ENCODE measurements at places on chromosomes 12 and 14.

DNA sequence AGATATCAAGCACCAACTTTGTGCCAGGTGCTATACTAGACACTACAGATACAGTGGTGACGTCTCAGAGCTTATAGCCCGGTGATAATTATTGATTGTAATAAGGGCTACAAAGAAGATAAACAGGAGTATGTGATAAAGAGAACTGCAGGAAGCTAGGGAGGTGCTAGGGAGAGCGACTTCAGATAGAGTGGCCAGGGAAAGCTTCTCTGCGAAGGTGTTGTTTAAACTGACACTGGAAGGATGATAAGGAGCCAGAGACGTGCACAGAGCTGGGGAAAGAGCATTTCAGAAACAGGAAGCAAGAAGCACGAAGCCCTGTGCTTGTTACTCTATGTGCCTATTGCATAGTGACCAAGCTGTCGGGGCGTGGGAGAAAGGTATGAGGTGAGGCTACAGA, 48.1 kb upstream of the OTX2 start:
- no peak for DNase-seq

DNA sequence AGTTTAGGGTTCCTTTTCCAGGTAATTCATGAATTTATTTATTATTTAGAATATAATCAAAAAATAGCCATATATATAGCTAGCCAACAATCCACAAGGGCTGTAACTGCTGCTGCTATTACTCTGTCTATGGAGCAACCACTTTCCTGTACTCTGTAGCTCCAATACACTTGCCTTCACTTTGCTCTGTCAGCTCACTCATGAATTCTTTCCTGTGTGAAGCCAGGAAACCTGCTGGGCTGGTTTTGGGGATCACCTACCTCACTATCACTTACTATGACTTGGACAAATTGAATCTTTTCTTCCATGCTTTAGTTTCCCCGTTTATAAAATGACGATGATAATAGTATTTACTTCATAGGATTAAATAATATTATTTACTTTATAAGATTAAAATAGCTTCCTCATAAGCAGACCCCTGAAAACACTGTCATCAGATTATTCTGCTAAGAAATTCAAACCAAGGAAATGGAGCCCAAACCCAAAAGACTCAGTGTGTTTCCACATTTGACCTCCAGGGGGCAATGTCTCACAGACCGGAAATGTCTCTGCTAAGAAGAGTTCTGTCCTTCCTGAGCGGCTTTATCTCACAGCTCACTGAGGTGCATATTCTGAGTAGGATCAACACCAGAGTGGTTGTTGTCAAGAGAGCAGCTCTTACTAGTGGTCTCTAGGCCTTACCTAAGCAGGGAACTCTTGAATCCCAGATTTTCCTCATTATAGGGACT, 457.1 kb downstream of the DAD1 start:
- DNase-seq, result peak; percentile 11

GRCh38 chr12:132266370-132266769, 63.0 kb downstream of the GALNT9 start:
- no peak for DNase-seq

- no peak for DNase-seq
Measured at GRCh38 chr12:93085383-93086287, 156.5 kb upstream of the EEA1 start.

DNA sequence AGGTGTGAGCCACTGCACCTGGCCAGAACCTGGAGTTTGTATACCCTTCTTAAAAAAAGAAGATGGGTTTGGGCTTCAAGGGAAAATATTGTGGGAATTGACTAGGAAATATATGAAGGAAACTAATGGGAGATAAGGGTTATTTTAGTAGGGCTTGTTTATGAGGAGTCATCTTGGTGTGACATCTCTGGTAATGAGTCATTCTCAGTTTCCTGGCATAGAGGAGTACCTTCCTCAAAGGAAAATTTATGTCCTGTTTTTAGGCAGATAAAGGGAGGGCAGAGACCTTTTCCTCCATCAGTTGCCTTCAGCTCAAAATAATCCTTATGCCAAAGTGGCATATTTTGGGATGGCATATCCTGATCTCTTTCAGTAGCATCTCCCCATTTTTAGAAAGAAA, 30.6 kb upstream of the NFKBIA start:
- DNase-seq, result no peak

DNA sequence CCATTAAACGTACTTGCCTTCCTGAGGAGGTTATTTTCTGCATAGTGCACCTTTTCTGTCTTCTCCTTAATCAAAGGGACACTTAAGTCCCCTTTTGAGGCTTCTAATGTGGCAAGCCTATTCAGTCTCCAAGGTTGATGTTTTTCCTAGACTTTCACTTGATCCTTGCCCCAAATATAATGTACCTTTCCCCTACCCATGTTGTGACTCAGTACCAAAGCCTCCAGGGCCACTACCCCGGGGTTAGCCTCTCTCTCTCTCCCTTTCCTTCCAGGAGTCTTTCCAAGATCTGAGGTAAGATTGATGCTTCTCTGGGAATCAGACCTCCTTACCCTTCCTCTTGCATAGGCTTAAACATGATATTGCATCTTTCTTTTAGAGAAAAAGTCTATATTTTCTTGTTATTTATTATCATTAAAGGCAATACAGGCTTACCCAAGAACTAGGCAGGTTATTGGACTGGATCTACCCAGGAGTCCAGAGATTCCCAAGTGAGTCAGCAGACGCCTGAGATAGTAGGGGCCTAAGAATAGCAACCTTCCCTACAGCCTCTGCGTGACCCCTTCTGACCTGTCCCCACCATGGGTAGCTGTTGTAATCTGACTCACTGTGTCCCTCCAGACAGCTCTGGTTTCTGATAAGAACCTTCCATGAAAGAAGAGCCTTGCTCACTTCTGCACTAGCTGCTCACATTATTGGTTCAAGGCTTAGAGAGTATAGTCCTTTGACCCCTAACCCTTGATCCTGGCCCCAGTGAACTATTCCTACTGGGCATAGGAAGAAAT, 172.9 kb downstream of the ZFP36L1 start:
- no peak for DNase-seq

DNA sequence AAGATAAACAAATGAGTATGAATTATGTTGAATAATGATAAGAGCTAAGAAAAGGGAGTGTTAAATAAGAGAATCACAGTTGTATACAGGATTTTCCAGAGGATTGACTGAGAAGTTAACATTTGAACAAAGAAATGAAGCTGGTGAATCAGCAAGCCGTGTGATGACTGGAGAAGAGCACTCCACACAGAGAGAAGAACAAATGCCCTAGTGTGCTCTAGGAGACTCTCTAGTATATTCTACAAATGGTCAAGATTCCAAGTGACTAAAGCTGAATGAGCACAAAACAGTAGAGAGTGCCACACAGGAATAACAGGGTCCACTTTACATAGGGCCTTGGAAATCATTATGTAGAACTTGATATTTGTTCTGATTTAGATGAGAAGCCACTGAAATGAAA, 587.1 kb upstream of the ATXN7L3B start:
- DNase-seq, result no peak

DNA sequence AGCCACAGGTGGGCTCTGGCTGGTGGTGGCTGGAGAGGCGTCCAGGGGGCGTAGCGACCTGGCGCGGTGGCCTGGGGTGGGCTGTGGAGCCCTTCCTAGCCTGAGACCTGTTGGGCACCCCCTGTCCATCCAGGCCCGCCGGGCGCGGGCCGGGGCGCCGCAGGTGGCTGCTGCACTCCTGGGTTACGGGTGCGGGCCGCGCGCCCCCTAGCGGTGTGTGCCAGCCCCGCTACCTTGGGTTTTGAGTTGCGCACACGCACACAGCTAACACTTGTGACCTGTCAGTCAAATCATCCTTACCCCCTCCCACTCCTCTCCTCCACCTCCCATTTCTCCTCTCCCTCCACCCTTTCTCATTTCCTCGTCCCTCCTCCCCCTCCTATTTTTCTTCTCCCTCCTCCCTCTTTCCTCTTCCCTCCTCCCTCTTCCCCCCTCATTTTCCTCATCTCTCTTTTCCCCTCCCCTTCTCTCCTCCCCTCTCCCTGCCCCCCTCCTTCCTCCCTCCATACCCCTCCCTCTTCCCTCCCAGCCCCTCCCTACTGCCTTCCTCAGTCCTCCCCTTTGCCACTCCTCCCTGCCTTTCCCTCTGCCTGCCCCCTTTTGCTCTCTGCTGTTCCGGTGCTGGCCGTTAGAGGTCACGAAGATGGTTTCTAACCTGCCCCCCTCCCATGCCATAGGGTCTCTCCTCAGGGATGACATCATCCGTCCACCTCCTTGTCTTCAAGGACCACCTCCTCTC, 2.3 kb downstream of the MEG3 start:
- no peak for DNase-seq

DNA sequence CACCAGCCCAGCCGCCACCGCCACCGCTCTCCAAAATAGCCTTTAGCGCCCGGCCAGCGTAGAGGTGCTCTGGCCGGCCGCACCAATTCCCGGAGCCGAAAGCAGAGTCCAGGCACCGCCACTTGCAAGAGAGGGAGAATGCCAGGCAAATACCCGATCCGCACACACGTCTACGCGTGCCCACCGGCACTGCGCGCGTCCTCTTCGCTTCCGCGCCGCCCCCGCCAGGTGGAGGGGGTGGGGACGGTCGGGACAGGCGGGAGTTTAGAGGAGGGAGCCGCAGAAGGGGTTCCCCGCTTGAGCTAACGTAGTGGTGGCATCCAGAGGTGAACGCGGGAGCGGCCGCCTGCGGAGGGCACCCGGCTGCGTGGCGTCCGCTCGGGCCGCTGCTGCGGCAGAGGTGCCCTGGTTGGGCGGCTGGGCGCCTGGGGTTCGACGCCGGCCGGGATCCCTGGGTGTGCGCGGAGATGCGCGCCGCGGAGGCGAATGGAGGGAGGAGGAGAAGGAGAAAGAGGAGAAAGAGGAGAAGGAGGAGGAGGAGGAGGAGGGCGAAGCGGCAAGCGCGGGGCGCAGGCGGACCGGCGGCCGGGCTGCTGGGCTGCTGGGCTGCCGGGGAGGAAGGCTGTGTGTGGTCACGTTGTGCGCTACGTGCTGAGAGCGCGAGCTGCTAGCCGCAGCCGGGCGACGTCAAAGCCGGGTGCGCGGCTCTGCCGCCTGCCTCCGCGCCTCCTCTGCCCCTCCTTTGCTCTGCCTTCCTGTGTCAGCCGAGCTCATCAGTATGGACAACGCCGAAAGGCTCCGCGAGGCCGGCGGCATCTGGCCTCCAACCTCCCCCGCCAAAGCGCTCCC, at the start of gene MDGA2:
Gene MDGA2 (minus strand): TSS at position 140 of the 849 bp plus-strand sequence.
- DNase-seq, result no peak

All from T-helper 9 cell (primary cell).